ENCODE measurements at places on chromosomes 6 and 20. TPM values are rescaled to one million over a fixed set of nuclear protein-coding genes. Genes with fewer than 3 reads are reported as not detected.

DNA sequence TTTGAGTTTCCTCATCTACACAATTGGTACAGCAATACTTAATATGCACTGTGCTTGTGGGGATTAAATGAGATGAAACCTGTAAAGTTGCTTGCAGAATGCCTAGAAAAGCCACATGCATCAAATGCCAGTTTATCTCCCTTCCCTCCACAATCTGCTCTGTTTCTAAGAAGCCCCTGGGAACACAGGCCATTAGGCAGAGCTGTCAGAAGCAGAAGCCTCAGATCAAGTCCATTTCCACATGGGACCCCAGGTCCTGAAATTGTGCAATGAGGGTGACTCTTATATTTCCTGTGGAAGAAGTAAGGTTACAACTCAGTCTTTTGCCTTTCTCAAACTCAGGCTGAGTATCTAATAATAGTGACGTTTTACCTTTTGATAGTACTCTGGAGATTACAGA is 737.4 kb downstream of the KIF16B start:
- DNase-seq = no peak

FAM209B gene
- not detected for total RNA-seq

- DNase-seq = no peak
These were observed 838 bp upstream of the POM121L2 start for GRCh38 chr6:27312950-27313271.

NT5E gene
- total RNA-seq = 139 TPM

FUCA2 gene
- total RNA-seq = 49.3 TPM

THBS2 gene
- 12.5 TPM for total RNA-seq

- DNase-seq = no peak
These were observed 38.3 kb upstream of the ZNF831 start for GRCh38 chr20:59125332-59125731.

- peak; percentile 57 for DNase-seq
These were observed 105.0 kb upstream of the BEND6 start for GRCh38 chr6:56849896-56850295.

DEK gene
- total RNA-seq = 481 TPM

PGC gene
- total RNA-seq = not detected

GDAP1L1 gene
- not detected for total RNA-seq

DNA sequence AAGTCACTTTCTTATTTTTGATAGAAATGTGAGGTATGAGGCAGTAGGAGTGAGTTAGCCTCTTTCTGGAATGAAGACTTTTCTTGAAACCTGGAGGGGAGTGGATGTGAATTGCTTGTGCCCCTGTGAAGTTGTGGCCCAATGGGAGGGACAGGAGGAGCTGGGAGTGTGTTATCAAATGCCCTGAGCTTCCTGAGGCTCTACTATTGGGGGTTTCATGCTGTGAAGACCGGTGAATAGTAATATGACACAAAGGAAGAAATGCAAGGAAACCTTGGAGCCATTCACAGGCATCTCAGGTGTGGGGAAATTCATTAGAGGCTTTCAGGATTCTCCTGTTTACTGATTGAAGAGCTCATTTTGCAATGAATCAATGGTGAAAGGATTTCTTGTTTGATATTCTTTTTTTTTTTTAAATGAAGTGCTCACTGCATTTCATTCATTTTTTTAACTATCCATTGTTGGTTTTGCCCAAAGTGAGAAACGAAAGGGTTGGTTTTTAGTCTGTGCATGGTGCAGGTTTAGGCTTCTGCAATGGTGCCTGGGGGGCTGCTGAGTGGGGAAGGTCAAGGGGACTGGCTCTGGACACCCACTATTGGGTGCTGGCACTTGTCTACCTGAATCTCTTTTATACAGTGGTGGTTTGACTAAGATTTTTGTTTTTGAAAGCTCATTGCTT is 8.2 kb downstream of the RNF144B start:
- no peak for DNase-seq

DNA sequence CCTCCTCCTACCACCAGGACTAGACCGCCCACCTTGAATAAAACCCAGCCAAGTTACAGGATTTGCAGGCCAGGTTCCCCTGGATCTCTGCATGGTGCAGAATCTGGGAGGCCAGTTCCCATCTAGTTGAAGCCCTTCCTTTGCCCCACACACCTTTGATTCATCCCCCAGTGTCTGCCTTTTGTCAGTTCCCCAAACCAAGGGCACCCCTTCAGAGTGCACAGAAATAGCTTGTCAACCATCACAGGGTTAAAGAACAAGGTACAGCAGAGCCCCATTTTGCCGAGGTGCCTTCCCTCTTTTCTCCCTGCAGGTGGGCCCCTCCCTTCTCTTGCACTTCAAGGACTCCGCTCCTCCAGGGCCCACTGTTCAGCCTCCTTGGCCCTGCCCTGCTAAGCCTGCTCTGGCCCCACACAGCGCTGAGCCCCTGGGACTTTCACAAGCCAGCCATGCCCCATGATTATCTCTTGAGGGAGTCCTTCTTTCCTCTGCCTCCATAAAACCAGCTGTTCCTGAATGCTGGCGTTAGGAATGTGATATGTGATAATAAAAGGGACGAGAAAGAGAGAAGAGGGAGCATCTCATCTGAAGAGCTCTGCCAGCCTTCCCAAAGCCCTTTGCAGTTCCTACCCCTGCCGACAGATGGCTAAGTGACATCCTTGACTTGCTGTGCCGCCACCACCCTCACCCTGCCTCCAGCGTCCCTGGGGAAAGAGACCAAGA is 280.3 kb downstream of the CDC5L start:
- DNase-seq = peak; percentile 64

- no peak for DNase-seq
These were observed 74.1 kb downstream of the PLEKHG1 start for GRCh38 chr6:150673720-150674346.

- no peak for DNase-seq
These were observed 244.5 kb downstream of the PKHD1 start for GRCh38 chr6:51842804-51843378.

- no peak for DNase-seq
These were observed 5.6 kb downstream of the MYLK2 start for GRCh38 chr20:31824554-31825313.

SPATS1 gene
- not detected for total RNA-seq

- DNase-seq = no peak
These were observed 325.2 kb downstream of the NRN1 start for GRCh38 chr6:5681480-5681879.

GRCh38 chr20:20085071-20085470 is 32.7 kb downstream of the CFAP61 start:
- DNase-seq = no peak

DNA sequence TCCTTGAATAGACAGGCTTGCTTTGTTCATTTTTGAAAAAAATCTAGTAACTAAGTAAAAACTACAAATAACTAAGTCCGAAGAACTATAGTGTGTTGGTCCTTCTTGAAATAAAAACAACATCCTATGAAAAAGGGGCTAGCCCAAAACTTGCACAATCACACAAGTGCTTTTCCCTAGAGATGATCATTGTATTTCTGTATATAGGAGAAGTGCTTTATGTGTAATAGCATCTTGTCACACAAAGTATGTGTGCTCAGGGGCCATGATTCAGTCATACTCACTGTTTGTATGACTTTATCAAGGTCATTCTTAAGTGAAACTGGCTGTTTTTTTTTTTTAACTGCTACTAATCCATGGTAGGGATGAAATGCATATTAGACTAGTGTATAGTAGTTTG is 179.8 kb downstream of the DTNBP1 start:
- DNase-seq = peak; percentile 25

NMBR gene
- total RNA-seq = not detected

GRCh38 chr6:52207066-52207465 is 20.9 kb downstream of the IL17A start:
- no peak for DNase-seq

GSTA1 gene
- not detected for total RNA-seq

- no peak for DNase-seq
These were observed 9.8 kb upstream of the BHLHE23 start for GRCh38 chr20:63016514-63017075.

DNA sequence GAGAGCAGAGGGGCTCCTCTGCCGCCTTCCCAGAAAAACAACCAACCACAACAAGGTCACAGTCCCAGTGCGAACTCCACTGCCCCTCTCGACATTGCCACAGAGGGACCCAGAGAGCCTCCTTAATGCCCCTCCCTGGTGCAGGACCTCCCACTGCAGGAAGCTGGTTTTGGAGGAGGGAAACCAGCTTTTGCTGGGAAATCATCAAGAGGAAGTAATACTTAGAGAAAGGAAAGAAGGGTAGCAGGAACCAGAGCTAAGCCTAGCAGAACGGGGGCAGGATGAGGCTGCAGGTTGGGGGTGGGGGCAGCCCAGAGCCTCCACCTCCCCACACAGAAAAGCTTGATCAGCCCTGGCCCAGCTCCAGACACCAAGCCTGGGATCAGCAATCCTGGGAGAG is 37.7 kb upstream of the SIRPA start:
- DNase-seq = no peak

CD24 gene
- 193 TPM for total RNA-seq

- DNase-seq = no peak
These were observed 280.6 kb upstream of the SULF2 start for GRCh38 chr20:48065833-48066232.

GRCh38 chr6:91213229-91213901 is 626.5 kb upstream of the MAP3K7 start:
- no peak for DNase-seq

ZKSCAN3 gene
- 2.5 TPM for total RNA-seq

DNA sequence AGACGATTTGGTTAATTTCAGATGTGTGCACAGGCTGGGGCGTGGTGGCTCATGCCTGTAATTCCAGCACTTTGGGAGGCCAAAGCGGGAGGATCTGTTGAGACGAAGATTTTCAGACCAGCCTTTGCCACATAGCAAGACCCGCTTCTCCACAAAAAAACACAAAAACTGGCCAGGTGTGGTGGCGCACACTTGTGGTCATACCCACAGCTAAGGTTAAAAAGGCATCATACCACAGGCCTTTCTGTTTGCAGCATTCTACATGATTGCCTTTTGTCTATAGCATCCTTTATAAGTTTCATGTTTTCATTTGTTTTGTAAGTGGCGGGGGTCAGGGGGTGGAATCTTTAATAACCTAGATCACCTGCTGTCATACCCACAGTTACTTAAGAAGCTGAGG is 239.9 kb upstream of the NOX3 start:
- DNase-seq = no peak

STMND1 gene
- 0.29 TPM for total RNA-seq

OR12D3 gene
- total RNA-seq = not detected

HNF4A gene
- not detected for total RNA-seq

DNA sequence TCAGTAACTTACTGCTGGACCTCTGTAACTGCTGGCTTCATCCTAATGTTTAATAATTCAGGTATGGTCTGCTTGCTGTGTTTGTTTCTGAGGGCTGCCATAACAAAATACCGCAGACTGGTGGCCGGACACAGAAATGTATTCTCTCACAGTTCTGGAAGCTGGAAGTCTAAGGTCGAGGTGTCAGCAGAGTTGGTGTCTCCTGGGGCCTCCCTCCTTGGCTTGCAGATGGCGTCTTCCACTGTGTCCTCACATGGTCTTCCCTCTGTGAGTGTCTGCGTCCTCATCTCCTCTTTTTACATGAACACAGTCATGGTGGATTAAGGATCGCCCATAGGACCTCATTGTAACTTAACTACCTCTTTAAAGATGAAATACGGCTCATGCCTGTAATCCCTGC is 389.7 kb upstream of the JARID2 start:
- DNase-seq = no peak

DNA sequence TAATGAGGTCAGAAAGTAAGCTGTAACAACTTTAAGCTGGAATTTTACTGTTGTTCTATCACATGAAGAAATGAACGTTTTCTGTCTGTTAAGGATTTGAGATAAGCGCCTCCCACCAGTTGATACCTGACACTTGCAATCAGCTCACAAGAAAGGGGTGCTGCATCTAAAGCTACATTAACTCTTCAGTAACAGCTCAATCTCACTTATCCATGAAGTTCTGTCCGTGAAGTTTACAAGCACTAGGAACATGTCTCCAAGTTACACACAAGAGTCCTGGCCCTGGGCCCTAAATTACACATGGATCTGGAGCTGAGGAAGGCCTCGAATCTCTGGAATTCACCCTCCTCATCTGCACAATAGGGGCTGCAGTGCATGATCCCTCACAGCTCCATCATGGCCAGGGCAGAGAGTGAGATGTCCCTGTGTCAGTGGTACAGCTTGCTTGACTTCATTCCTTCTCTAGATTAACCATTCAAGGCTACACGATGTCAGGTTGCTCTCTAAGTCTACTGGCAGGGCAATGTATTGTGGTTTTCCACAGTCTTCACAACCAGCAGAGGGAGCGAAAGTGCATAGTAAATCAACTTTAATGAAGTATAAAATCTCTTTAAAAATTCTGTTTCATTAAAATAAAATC is 182.4 kb upstream of the MCHR2 start:
- peak; percentile 54 for DNase-seq

DNA sequence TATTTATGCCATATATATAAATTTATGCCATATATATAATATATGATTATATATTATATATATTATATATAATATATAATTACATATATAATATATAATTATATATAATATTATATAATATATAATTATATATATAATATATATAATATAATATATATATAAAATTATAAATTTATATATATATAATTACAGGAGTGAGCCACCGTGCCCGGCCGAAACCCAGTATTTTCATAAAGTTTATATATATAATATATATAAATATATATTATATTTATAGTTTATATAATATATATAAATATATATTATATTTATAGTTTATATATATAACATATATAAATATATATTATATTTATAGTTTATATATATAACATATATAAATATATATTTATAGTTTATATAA is 31.6 kb downstream of the NKX2-4 start:
- no peak for DNase-seq

- DNase-seq = peak; percentile 94
These were observed at the start of gene MTCL3 for GRCh38 chr6:127518710-127519468. TSS of gene MTCL3 (minus strand) at chr6:127519335.

DNA sequence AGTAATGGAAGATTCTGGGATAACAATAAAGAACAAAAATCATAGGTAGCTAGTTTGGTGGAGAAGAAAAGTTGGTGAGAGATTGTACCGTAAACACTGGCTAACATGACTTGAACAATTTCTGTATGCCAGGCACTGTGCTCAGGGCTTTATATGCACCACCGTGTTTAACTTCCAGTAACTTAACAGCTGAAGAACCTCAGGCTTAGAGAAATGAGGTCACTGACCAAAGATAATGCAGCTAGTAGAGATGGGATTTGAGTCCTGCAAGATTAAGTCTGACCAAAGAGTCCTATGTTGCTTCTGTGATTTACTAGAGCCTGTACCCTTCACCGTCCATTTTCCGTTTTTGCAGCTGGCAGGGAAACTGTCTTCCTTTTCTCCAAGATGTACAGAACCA is 2.7 kb downstream of the CSTF1 start:
- no peak for DNase-seq

- no peak for DNase-seq
These were observed 27.0 kb downstream of the ZNF311 start for GRCh38 chr6:28978133-28978491.

All from Daoy (cell line).